ENCODE measurements at places on chromosomes 6 and 20.

DNA sequence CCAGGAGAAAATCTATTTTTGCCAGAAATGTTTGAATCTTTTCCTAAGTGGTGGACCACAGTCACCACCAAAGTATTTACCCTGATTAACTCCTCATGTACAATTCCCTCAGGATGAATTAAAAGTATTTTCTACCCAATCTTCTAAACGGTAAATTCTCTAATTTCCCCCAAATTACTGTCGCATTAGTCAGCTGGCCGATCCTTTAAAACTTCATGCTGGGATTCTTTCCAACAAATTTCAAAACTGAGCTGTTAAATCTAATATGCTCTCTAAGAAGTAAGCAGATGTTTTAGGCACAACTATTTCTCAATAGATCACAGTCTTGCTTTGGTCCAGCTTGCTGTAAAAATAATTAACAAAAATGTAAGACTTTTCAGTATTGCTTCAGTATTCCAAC lies 447.2 kb downstream of the FRK start:
- no peaks in the 10 kb centered on the region for H3K4me1 ChIP-seq
- H3K27me3 ChIP-seq = no peaks in the 10 kb centered on the region
- H3K4me3 ChIP-seq = no peak overlapping the region

DNA sequence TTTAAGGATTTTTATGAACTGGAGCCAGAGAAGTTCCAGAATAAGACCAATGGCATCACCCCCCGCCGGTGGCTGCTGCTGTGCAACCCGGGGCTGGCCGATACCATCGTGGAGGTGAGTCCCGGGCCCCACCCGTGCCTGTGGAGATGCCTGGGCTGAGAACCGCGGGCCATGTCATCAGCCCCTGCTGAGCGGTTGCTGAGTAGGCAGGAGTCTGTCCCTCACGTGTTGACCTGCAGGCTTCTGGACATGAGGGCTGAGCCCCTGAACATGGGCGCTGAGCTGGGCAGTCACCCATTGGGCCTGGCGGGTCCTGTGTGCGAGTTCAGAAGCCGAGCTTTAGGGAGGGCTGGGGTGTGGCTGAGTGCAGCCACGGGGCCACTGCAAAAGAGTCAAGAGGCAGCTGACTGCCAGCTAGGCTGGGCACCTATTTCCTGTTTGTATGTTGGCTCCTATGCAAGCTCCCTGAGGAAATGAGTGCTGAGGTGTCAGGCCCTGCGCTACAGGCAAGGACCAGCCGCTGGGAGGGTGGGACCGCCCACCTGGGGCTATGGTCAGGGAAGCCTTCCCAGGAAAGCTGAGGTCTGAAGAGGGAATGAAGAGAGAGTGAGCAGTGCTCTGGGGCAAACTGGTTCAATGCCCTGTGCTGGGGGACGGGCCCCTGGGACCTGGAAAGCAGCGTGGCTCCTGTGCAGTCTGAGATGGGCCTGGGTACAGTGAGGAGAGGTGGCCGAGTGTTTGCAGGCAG lies 34.3 kb downstream of the PYGB start:
- H3K27ac ChIP-seq = no peak overlapping the region
- peak; percentile 29 for DNase-seq
- no peak overlapping the region for H3K4me3 ChIP-seq
- H3K36me3 ChIP-seq = no peaks in the 10 kb centered on the region
- H3K27me3 ChIP-seq = no peaks in the 10 kb centered on the region
- no peaks in the 10 kb centered on the region for H3K4me1 ChIP-seq

DNA sequence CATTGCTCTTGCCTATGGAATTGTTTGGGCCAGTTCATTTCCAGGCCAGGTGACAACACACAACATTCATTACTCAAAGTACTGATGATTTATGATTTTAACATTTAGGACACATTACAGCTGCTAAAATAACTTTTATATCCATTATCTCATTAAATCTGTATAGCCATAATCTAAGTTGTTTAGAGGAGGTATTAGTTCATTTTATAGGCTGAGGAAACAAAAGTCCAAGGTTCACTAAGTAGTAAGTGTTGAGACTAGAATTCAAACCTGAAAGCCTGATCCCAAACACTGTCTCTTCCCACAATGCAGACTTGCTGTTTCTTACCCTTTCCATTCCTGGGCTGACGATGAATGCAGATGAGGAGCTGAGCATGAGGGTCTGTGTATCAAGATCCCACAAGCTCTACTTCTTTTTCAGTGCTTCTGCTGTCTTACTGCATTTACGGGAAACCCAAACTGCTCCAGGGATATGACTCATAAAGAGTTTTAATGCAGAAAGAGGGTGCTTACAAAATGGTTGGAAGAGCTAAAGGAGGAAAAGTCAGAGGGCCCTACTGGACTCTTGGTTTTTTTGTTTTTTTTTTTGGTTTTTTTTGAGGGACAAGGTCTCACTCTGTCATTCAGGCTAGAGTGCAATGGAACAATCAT lies 17.9 kb downstream of the TENT5A start:
- H3K27me3 ChIP-seq = no peaks in the 10 kb centered on the region
- H3K36me3 ChIP-seq = no peaks in the 10 kb centered on the region
- no peak for DNase-seq
- H3K4me1 ChIP-seq = peaks cover 2% of the 10 kb centered on the region
- no peak overlapping the region for H3K4me3 ChIP-seq
- no peak overlapping the region for H3K27ac ChIP-seq

- peak overlapping the region; percentile 69 for H3K27ac ChIP-seq
- H3K4me3 ChIP-seq = no peak overlapping the region
- no peaks in the 10 kb centered on the region for H3K36me3 ChIP-seq
- H3K27me3 ChIP-seq = no peaks in the 10 kb centered on the region
- H3K4me1 ChIP-seq = no peaks in the 10 kb centered on the region
Measured at GRCh38 chr20:5135363-5136012, 8.7 kb downstream of the CDS2 start.

- H3K27me3 ChIP-seq = peaks cover 1% of the 10 kb centered on the region
- no peak for DNase-seq
- no peaks in the 10 kb centered on the region for H3K4me1 ChIP-seq
- no peak overlapping the region for H3K27ac ChIP-seq
- H3K4me3 ChIP-seq = no peak overlapping the region
Measured at GRCh38 chr6:95117236-95117635, 460.1 kb upstream of the MANEA start.

DNA sequence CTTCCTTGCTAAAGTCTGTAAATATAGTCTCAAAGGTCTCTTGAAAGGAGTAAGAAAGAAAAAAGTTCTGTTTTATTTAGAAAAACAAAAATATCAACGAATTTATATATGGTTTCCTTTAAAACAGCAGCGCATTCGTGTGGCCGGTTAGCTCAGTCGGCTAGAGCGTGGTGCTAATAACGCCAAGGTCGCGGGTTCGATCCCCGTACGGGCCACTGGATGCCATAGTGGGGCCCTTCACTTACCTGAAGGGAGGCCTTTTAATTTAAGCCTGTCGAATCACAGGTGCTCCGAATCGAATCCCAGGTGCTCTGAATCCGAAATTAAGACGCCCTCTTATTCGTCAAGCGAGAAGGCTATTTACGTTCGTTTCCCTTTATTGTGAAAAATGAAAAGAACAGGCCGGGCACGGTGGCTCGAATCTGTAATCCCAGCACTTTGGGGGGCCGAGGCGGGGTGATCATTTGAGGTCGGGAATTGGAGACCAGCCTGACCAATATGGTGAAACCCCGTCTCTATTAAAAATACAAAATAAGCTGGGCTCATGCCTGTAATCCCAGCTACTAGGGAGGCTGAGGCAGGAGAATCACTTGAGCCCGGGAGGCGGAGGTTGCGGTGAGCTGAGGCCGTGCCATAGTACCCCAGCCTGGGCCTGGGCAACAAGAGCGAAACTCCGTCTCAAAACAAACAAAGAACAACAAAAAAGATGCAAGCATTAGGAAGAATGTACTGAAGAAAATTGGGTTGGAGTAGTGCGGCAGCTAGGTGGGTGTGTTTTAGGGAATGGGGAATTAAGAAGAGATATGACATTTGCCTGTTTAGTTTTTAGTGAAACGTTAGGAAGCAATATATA lies 195.8 kb upstream of the ZNF184 start:
- no peaks in the 10 kb centered on the region for H3K27me3 ChIP-seq
- H3K36me3 ChIP-seq = no peaks in the 10 kb centered on the region
- DNase-seq = no peak
- H3K27ac ChIP-seq = no peak overlapping the region
- H3K4me3 ChIP-seq = no peak overlapping the region

DNA sequence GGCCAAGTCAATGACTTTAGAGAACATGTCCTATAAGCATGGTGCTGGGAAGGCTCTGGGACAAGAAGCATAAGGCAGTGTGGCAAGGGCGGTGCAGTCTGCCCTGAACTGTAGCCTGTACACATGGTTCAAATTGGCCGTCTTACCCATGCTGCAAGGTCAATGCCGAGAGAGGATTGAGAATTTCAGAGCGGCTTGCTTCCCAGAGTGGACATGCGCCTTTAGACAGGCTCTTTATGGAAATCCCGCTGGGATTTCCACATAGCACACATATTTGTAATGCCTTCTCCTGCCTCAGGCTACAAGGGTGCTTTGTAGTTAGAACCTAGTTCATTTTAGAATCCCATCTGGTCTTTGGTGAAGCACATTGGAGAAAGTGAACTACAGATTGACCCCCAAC lies 36.1 kb upstream of the CEP162 start:
- H3K27me3 ChIP-seq = no peaks in the 10 kb centered on the region
- H3K36me3 ChIP-seq = no peaks in the 10 kb centered on the region
- DNase-seq = no peak
- H3K4me3 ChIP-seq = no peak overlapping the region
- no peak overlapping the region for H3K27ac ChIP-seq
- no peaks in the 10 kb centered on the region for H3K4me1 ChIP-seq

Measured in aorta (tissue), 5 donors.